ENCODE measurements at places on chromosomes 5 and 9. TPM values are rescaled to one million over a fixed set of nuclear protein-coding genes. Genes with fewer than 3 reads are reported as not detected.

DNA sequence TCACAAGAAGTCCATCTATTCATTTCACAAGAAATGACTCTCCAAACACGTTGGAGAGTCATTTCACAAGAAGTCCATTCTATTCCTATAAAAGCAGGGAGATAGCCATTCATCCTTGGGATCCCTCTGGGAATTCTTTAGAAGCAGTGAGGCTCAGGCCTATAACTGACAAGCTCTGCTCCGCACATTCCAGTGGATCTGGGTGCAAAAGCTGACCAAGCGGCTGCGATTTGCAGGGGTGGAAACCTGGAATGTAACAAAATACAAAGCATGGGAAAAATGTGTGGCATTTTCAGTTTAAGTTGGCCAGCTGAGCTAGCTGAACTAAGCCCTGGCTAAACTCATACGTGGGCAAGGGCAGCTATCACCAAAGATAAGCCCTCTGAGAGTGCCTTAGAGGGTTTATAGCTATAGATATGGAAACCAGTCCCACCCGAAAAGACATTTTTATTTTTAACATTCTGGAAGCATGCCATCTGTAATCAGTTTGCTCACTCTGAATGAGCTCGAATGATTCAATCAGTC is 8.7 kb downstream of the TAS2R1 start:
- H3K4me3 ChIP-seq = no peak overlapping the region
- no peaks in the 10 kb centered on the region for H3K4me1 ChIP-seq
- no peak overlapping the region for H3K27ac ChIP-seq
- no peaks in the 10 kb centered on the region for H3K36me3 ChIP-seq

DNA sequence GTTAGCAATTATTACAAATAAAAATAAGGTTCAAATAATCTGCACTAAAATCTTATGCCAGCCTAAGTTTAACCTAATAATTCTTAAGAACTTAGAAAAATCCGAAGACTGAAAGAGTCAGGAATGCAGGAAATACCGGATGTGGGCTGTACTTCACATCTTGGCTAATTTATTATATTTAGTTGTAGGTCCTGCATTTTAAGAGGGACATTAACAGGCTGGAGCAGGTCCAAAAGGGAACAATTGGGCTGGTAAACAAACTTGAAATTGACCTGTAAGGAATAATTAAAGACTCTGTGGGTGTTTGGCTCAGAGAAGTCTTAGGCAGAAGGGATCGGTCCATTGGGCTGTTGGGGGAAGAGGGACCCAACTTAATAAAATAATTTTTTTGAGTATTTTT is 18.4 kb downstream of the GLRA1 start:
- H3K27me3 ChIP-seq = no peaks in the 10 kb centered on the region
- H3K4me3 ChIP-seq = no peak overlapping the region
- no peaks in the 10 kb centered on the region for H3K36me3 ChIP-seq
- no peaks in the 10 kb centered on the region for H3K4me1 ChIP-seq

GRCh38 chr9:70156729-70157128 is 102.0 kb upstream of the SMC5 start:
- no peak overlapping the region for H3K27ac ChIP-seq
- H3K4me3 ChIP-seq = no peak overlapping the region
- no peaks in the 10 kb centered on the region for H3K36me3 ChIP-seq
- H3K4me1 ChIP-seq = no peaks in the 10 kb centered on the region

GRCh38 chr5:134536876-134537275 is 11.4 kb downstream of the JADE2 start:
- H3K4me1 ChIP-seq = peaks cover 47% of the 10 kb centered on the region
- H3K4me3 ChIP-seq = no peak overlapping the region

PCDHAC1 gene
- total RNA-seq = not detected
